ENCODE measurements at places on chromosomes 6 and 20. TPM values are rescaled to one million over a fixed set of nuclear protein-coding genes. Genes with fewer than 3 reads are reported as not detected.

The ACOT13 gene
- total RNA-seq = 8.1 TPM

The HRH3 gene
- total RNA-seq = not detected

The TXLNB gene
- total RNA-seq = 1.2 TPM

The RIMS1 gene
- total RNA-seq = 1.9 TPM

The FKBP1C gene
- total RNA-seq = 0.17 TPM

The SERPINB1 gene
- 13.0 TPM for total RNA-seq

The CCM2L gene
- total RNA-seq = not detected

The CRISP3 gene
- total RNA-seq = not detected

The APCDD1L gene
- 0.34 TPM for total RNA-seq

The TMEM74B gene
- total RNA-seq = not detected

The KHDC1L gene
- not detected for total RNA-seq

- no peak for DNase-seq
These were observed 340.1 kb downstream of the ZFAND3 start for GRCh38 chr6:38159596-38159995.

GRCh38 chr6:109579361-109579760 lies 96.3 kb upstream of the ZBTB24 start:
- peak; percentile 6 for DNase-seq

DNA sequence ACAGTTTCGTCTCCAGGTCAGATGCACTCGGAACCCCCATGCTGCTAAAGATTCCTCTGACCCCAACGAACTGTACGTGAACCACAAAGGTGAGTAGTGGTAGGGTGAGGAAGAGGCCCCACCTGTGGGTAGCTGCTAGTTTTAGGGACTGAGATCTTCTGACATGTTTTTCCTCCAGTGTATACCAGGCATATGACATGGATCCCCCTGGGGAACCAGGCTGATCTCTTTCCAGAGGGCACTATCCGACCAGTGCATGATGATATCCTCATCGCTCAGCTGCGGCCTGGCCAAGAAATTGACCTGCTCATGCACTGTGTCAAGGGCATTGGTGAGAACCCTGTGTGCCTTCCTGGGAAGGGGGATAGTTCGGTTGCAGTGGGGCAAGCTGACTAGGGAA lies 3.2 kb downstream of the POLR1C start:
- DNase-seq = no peak

DNA sequence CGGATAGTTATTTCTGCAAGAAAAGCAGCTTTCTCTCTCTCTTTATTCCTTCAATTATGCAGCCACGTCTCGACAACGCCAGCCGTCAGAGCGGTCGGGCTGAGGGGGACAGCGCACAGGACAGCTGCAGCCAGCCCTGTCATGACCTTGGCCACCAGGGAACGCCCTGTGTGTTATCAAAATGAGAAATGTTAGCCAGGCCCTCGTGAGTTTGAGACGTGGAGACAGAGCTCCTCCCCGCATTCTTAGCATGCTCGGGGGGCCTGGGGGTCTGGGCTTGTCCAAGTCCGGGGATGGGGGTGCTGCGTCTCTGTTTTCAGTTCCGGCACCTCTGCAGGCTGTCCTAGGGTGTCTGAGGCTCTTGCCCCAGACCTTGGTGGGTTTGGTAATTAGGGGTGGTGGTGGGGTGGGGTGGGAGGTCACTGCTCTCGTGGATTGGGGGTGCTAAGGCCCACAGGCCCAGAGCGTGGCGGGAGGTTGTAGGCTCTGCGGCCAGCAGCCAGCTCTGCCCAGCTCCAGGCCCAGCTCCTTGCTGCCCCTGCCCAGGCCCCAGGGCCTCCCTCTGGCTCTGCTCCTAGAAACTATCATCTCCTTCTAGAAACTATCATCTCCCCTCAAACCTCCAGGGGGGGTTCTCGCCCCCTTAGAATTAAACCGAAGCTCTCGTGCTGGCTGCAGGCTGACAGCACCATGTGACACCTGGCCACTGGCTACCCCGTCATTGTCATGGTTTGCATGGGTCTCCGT lies 54.3 kb upstream of the GATA5 start:
- no peak for DNase-seq

- no peak for DNase-seq
These were observed 82.7 kb upstream of the DUSP22 start for GRCh38 chr6:209432-210103.

DNA sequence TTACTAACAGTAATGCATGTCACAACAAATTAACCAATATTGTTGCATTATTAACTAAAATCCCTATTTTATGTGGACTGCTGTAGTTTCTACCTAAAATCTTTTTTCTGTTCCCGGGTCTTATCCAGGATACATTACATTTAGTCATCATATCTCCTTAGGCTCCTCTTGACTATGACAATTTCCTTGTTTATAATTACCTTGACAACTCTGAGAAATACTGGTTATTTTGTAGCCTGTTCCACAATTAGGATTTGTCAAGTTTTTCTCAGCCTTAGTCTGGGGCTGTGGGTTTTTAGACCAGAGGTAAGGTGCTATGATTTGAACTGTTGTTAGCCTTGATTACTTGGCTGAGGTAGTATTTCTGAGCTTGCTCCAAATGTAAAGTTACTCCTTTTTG lies 3.7 kb downstream of the FBXO5 start:
- DNase-seq = no peak

DNA sequence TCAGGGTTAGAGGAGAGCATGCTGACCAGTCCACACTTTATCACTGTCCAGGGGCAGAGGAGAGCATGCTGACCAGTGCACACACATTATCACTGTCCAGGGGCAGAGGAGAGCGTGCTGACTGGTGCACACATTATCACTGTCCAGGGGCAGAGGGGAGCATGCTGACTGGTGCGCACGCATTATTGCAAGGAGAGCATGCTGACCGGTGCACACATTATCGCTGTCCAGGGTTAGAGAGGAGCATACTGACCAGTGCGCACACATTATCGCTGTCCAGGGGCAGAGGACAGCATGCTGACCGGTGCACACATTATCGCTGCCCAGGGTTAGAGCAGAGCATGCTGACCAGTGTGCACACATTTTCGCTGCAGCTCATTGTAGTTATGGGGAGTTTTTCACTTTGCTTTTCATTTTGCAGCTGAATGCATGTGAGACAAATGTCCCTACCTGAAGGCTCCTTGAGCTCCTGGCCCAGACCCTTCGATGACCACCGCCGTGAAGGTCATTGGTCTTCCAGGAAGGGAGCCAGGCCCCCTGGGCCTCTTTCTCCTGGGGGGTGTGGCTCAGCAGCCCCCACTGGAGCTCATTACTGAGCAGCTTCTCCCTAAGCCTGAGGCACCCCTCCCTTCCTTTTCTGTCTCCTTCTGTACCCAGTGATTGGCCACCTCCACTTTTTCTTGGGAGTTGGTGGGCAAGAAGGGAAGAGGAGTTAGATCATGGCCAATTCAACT lies 178.8 kb upstream of the AFDN start:
- DNase-seq = no peak

DNA sequence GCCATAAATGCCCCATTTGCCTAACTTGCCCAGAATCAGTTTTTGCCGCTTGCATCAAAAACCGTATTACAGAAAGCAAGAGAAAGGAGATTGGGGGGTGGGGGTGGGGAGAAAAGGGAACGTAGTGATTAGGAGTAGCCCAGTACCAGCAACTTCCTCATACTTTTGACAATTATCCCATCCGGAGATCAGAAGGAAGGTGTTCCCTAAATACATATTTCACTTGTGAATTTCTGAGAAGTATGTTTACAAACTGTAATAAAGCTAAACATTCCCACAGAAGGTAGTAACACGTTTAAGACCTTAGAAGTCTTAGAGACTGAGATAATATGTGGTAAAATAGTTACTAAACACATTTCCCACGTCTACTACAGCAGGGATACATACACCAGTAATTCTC lies 14.5 kb downstream of the PREP start:
- DNase-seq = no peak

Measured in LHCN-M2 (cell line).